Fibroblast of skin of right quadriceps (primary cell): ENCODE measurements at places on chromosomes 12 and 14.

DNA sequence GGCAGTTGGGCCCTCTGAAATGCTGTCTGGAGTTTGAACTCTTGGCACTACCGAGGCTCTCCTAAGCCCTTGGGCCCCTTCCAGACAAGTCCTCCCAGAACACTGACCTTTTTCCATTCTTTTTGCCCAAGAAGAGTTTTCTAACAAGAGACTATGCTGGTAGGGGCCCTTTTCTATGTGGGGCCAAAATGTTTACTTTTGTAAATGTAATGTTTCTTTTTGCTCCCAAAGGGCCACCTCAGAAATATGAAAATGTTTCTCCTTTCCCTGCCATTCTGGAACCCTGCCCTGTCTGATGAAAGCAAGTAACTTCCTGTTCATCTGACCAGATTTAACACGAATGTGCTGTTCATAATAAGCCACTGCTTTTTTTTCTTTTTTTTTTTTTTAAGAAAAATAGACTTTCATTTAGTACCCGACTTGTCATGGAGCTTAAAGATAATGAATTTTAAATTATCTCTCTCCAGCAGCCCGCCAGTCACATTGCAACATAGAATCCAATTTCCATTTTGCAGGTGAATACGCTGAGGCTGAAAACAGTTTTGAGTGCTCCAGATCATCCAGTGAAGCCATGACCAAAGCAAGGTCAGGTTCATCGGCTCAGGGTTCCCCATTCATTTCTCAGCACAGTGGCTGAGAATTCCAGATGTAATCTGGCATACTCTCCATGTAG is 169.9 kb downstream of the DPF3 start:
- peak; percentile 47 for DNase-seq

GRCh38 chr12:50923361-50924130 is 28.8 kb upstream of the HIGD1C start:
- no peak for DNase-seq

DNA sequence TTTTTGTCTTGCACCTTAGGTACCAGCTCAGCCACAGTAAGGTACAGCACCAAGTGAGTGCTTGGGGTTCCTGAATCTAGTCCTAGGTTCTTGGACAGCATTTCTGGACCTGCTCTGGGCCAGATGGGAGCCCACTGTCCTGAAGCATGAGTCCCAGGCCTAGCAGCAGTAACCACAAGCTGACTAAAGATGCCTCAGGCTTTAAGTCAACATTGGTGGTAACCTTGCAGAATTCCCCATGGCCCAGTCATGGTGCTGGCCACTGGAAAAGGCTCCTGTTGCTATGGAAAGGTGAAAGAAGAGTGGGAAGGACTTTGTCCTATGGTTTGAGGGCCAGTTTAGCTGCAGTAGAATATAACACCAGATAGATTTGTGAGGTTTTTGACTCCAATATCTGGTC is 86.9 kb upstream of the CLEC14A start:
- peak; percentile 77 for DNase-seq

DNA sequence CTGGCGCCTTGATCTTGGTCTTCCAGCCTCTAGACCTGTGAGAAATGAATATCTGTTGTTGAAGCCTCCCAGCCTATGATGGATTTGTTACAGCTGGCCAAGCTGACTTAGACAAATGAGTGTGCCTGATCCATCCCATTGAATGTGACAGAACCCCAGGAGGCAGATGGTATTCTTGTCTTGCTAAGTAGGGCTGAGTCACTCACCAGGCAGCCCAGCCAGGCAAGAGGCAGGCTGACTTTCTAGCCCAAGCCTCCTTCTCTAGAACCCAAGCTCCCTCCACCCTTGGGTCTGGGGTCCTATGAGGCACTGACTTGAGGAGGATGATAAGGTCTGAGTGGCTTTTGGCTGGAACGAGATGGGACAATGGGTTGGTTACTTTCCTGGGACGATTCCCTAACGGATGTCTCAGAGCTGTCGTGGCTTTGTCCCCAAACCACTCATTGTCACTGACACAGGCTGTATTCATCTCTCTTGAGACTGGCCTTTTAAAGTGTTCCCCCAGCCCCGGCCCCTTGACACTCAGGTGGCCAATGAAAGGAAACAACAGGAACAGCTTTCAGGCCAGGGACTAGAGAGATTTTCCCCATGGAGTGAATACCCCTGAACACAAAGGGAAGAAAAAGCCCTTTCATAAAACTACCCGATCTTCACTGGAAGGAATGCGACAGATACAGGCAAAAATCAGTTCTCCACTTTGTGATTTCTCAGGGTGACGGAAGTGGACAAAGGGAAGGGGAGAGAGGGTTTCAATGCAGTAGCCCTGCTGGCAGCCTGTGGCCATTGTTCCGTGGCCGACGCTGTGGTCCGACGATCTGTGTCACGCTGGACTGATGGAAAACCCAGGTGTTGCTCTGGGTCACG is 264.2 kb downstream of the AACS start:
- DNase-seq: no peak

- DNase-seq: no peak
These were observed 753 bp downstream of the ACRBP start for GRCh38 chr12:6646276-6647082.

- DNase-seq: no peak
These were observed 95.8 kb downstream of the STXBP6 start for GRCh38 chr14:24954037-24954699.

GRCh38 chr12:116416166-116416565 is 138.7 kb upstream of the MED13L start:
- no peak for DNase-seq

DNA sequence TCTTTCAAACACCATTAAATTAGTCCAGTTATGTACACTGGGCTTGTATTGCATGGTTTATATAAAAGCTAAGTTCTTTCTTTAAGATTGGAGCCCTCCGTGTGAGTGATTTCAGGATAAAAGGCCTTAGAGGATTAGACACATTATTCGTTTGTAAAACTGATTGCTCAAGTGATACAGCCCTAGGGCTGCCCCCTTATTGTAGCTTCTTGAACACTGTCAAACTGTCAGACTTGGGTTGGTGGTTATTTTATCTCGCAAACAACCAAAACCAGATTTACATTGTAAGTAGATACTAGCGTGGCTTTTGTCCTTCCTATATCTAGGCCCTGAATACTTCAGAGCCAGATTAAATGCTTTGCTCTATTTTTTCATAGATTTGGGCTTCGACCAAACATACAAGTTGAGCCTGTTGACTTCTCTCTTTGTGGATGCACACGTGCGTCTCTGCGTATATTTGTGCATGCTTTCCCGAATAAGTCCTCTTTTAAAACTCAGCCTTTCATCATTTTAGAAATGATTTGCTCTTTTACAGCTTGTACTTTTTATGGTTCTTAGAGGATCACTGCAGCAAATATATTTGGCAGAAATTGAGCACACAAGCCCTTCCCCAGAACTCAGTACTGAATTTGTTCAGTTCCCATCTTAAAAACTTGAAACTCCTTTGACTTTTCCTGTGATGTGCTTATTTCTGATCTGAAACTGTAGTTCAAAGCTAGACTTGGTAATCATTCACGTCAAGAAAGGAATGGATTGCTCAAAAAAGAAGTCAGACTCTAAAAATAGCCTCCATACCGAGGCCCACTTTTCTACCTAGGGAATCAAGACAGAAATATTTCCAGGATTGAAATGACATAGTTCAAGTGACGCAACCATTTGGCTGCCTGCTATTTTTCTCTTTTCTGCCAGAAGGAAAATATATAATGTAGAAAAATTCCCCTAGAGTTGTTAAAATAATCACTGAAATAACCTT is 129.5 kb downstream of the ETV6 start:
- peak; percentile 85 for DNase-seq

DNA sequence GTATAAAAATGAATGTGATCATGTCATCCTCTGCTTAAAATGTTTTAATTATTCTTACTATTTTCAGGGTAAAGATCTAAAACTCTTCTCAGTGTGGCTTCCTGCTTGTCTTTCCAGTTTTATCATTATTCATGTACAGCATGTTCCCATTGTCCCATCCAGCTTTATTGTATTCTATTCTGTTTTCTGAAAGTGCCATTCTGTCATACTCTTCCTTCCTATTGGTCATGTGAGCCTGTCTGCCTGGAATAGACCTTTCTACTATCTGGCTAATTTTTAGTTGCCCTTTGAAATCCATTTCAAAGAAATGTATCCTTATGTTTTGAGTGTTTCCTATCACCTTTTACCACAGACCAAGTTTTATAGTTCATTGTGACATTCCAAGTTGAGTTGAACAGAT is 34.9 kb downstream of the PALS1 start:
- DNase-seq: no peak

DNA sequence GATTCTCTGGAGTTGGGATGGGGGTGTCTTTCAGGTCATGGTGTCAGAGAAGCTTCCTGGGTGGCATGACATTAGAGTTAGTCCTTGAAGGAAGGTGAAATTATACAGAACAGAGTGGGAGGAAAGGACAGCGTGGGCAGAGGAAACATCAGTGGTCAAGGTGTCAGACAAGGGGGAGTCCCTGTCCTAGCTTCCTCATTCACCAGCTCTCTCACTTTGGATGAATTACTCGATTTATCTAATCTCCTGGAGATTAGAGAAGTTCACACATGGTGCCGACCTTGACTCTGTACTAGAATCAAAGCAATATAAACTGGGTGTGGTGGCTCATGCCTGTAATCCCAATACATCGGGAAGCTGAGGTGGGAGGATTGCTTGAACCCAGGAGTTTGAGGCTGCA is 492.9 kb downstream of the VRK1 start:
- no peak for DNase-seq

DNA sequence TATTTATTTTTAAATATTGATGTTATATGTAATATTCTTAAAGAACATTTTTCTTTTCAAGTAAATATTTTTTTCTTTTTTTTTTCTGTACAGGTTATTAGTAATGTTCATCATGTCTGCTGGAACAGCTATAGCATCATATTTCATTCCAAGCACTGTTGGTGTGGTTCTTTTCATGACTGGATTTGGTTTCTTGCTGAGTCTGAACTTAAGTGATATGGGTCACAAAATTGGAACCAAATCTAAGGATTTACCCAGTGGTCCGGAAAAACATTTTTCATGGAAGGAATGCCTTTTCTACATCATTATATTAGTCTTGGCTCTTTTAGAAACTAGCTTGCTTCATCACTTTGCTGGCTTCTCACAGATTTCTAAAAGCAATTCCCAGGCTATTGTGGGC is 23.2 kb downstream of the PCNX4 start:
- DNase-seq: no peak

DNA sequence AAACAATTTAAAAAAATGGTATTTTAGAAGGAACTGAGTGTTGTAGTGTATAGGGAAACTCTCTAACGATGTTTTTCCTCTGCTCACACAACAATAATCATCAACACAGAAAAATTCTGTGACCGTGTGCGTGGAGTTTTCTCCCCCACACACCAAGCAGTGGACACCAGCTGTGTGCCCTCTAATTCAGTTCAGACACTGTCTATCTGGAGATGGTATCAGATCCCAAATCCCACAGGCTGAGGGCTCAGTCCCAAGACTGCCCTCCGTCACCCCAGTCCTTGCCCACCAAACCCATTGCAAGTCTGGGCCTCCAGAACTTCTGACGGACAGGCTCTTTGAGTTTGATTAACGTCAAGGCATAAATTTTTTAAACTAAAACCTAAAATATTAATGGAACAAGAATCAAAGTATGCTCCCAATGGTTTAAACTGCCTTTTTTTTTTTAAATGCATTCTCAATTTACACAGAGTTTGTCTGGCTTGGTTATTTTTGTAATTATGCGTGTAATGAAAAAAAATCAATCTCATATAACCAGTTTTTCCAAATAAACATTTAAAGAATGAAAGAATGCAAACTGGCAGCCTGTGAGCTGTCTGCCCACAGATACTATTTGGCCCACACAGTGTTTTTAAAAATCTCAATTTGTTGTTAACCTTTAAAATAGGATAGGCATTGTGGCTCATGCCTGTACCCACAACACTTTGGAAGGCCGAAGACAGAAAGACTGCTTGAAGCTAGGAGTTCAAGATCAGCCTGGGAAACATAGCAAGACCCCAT is 19.2 kb downstream of the BLTP3B start:
- no peak for DNase-seq

DNA sequence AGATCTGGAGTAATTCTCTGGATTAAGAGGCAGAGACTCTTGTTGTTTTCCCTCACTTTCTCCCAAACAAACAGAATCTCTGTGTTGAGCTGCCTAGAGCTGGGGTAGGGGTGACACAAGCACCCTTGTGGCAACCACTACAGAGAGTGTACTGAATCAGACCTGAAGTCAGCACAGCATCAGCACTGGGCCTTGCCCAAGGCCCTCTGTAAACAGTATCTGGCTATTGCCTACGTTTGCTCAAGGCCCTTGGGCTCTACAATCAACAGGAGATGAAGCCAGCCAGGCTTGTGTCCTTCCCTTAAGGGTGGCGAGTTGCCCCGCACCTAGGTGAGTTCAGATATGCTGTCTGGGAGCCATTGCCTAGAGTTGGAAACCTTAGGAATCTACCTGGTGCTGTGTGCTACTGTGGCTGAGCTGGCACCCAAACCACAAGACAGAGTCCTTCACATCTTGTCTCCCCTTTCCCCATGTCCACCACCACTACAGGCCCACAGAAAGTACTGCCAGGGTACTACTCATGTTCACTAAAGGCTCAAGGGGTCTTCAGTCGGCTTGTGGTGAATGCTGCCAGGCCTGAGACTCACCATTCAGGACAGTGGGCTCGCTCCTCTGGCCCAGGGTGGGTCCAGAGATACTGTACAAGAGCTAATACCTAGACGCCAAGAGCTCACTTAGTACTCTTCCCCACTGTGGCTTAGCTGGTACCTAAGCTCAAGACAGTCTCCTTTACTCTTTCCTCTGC is 206.8 kb downstream of the SYNE2 start:
- no peak for DNase-seq

GRCh38 chr14:78633752-78634151 is 463.6 kb downstream of the NRXN3 start:
- no peak for DNase-seq

- no peak for DNase-seq
These were observed 137.3 kb downstream of the FOXN3 start for GRCh38 chr14:89279649-89280232.

- no peak for DNase-seq
These were observed 452.4 kb upstream of the NOVA1 start for GRCh38 chr14:27050208-27050607.

GRCh38 chr12:31324845-31325523 is 966 bp downstream of the SINHCAF start:
- DNase-seq: peak; percentile 43

DNA sequence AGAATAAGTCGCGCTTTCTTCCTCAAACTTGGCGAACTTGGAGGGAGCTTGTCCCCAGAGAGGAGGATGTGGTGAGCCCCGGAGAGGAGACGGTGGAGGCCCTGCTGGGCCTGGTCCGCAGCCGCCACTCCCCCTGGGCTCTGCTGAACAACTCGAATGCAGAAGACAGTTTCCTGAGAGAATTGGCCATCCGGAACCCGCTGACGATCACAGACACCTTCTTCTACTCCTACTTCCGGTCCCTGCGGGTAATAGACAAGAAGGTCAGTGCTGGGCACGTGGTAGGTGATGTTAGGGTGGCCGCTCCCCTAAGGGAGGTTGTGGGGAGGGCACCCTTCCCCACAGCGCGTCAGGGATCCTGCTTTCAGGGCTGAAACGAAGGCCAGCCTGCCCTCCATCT is 1.6 kb downstream of the LRRC43 start:
- DNase-seq: no peak

- no peak for DNase-seq
These were observed 186.3 kb upstream of the CLEC14A start for GRCh38 chr14:38442208-38442607.
